ENCODE measurements at places on chromosomes 6 and 20. TPM values are rescaled to one million over a fixed set of nuclear protein-coding genes. Genes with fewer than 3 reads are reported as not detected.

Gene TRIM15
- total RNA-seq = not detected

Gene EPPIN
- not detected for total RNA-seq

Gene PROCR
- 2.1 TPM for total RNA-seq

- DNase-seq = no peak
These were observed 17.5 kb downstream of the UQCC1 start for GRCh38 chr20:35394271-35394670.

DNA sequence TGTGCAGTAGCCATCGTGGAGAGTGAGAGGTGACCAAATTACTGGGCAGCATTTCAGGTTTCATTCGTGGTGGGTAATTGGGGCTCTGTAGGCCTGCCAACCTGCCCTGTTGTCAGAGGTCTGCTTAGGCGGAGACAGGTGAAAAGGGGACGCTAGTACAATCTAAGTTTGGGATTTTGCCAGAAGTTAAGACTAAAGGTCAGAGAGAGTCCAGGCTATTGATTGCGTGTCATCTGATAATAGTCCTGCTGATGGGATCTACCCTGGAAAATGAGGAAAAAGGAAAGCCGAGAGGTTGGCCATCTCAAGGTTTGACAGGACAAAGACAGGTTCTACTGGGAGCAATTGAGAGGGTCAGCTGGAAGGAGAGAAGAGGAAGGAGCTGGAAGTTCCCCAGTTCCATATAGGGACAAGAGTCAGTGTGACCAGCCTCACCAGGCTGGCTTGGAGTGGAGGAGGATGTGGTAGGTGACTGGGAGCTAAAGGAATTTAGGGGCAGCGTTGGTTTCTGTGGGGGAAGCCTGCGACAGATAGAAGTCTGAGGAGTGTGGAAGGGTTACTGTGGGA lies 10.9 kb downstream of the ARFGEF2 start:
- no peak for DNase-seq

- DNase-seq = no peak
These were observed 17.3 kb downstream of the PLN start for GRCh38 chr6:118565311-118565960.

DNA sequence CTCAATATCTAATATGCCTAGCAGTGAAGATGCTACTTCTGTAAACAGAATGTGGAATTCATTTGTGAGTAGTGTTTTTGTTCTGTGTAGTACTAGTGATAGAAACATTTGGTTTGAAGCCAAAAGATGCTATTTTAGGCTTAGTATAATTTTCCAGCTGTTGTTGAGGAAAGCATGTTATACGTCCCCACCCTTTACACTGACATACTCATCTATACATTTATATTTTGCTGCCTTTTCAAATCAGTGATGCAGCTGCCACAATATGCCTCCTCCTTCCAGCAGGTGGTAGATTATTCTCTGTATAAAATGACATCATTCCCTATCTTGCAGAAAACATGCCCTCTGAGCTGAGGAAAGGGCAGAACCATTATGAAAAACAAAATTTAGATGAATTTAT lies 1217.6 kb upstream of the GJE1 start:
- DNase-seq = no peak

- DNase-seq = peak; percentile 74
These were observed 43.8 kb downstream of the MDFI start for GRCh38 chr6:41682056-41682477.

Measured in activated naive CD8-positive, alpha-beta T cell treated with anti-CD3 and anti-CD28 coated beads, Interleukin-2, amount 10 ng/mL, durations not matched to agents 7 days and 5 days (primary cell).